ENCODE measurements at places on chromosomes 16 and 17. TPM values are rescaled to one million over a fixed set of nuclear protein-coding genes. Genes with fewer than 3 reads are reported as not detected.

DNA sequence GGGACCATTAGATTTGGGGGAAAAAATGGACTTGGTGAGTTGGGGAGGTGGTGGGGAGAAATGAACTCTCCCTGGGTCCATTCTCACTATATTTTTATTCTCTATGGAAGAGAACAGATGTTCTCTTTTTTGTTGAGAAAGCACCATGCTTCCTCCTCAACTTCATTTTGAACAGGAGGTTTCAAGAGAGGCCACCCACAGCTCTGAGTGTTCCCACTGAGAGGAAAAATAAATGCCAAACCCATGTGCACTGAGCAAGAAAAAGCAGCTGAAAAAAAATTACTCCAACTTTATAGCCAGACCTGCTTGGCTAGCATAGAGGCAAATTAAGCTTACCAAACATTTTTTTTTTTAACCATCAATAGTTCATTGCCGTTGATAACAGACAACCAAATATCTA is 883.6 kb downstream of the KCNJ2 start:
- no peak for DNase-seq

SLC13A5 gene
- 0.92 TPM for total RNA-seq

- no peak for DNase-seq
Measured at GRCh38 chr17:49337884-49338283, 24.2 kb downstream of the ZNF652 start.

HIGD1B gene
- not detected for total RNA-seq

ITGAX gene
- 1.2 TPM for total RNA-seq

All from PC-9 (cell line).